ENCODE measurements at places on chromosomes 6 and 20. TPM values are rescaled to one million over a fixed set of nuclear protein-coding genes. Genes with fewer than 3 reads are reported as not detected.

DNA sequence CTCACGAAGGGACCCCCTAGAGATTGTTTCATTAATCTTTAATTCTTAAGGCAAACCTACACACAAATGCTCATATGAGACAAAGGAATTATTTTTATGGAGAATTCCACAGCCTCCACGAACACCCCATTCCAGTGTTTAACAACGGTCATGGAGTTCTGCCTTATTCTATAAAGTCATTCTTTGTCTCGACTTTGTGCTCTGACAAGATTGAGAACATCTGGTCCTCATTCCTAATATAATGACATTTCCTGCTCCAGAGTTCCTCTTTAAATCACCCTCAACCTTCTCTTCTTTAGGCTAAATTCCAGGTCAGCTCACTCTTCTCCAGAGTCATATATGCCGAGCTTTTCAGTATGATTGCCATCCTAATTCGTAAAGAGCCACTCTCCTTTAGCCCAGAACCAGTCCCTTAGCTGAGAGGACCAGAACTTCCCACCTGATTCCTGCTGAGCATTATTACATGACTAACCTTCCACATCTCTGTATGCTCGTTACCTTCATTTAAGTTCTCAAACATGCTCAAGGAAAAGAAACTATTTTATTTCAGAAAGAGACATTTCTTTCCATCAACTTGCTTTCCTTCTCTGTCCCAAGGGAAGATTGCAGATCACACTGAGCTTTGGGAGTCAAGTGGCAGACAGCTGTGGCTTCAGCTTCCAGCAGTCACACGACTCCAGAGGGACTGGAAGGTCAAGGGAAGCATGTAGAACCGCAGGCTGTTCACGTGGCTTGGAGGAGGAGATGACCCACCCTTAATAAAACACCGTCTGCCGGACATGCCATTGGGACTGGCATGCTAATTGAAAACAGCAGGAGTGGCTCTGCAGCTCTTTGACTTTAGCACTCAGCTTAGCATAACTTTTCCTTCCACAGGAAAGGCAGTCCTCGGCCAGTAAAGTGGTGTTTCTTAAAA, 467.1 kb upstream of the HSF2 start:
- DNase-seq = peak; percentile 78

Gene DNAH8
- 0.39 TPM for polyA plus RNA-seq

DNA sequence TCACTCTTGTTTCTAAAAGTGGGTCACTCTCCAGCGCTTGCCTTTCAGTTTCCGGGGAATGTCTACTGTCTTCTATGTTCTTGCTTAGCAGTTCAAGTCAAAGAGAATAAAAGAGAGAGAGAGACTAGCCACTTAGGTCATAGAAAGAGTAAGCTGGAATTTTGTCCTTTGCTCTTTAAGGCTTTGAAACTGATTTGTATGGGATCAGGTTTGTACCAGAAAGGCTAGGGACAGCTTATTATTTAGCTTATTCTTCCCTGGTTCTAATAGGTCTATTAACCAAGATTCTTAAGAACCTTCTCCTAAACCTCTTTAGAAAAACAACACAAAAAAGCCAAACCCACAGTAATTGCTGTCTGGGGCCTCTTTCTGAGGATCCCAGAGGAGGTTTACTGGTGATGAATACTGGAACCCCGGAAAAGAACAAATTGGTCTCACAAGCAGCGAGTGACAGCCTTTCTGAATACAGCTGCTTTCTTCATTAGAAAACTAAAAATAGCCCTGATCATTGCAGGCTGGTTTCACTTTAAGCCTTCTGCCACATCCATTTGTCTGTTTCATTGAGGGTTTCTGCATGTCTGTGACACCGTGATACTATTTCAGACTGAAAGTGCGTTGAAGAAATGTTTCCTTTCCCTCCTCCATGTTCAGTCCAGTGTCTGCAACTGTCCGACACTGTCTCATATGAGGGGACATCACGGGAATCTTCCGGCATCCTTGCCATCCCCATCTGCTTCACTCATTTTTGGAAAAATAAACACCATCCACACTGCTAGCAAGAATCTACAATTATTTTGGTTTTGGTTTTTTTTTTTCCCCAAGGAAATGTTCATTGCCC, 75.1 kb upstream of the ATXN1 start:
- no peak for DNase-seq

GRCh38 chr20:58976061-58976730, 4.9 kb upstream of the NELFCD start:
- no peak for DNase-seq

GRCh38 chr6:14165091-14165490, 47.5 kb downstream of the CD83 start:
- no peak for DNase-seq
